ENCODE measurements at places on chromosomes 13 and 19.

- DNase-seq: no peak
Observed at GRCh38 chr19:11833541-11833940, 15.0 kb upstream of the ZNF439 start.

- DNase-seq: no peak
Observed at GRCh38 chr19:17981611-17982010, 14.7 kb downstream of the KCNN1 start.

DNA sequence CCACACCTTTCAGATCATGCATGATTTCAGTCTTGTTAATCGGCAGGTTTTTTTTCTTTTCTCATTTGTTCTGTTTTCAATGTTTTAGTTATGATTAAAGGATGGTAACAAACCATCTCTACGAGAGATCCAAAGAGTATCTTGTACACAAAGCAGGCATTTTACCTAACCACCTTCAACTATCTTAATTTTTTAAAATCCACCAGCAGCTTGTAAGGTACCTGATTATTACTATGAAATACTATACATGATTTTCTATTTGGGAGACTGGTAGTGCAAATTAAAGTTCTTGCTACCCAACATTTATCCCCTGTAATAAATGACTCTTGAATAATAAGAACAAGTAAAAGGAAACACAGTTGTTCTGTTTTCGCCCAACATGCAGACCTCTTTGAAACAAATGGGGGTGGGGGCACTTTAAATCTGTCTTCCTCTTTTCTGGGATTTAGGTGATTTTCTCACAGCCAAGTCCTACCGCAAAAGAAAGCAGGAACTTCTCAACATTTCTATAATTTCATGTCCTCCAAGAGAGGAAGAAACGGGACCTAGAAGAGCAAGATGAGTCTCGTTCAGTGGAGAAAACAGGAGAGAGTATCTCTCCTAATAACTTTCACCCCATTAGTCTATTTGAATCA, 3.6 kb downstream of the POU4F1 start:
- DNase-seq: no peak

DNA sequence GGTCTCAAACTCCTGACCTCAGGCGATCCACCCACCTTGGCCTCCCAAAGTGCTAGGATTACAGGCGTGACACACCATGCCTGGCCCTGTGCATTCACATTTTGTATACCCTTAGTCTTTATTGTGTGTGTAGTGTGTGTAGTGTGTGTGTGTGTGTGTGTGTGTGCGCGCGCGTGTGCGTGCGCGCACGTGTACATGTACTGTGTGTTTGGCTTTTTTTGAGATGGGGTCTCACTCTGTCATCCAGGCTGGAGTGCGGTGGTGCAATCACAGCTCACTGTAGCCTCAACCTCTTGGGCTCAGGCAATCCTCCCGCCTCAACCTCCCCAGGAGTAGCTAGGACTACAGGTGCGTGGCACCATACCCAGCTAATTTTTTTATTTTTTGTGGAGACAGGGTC, 22.1 kb downstream of the ITM2B start:
- DNase-seq: no peak

- no peak for DNase-seq
Observed at GRCh38 chr13:76738616-76739015, 147.6 kb downstream of the KCTD12 start.

GRCh38 chr19:42245231-42245630, 2.8 kb upstream of the GSK3A start:
- no peak for DNase-seq

GRCh38 chr13:49997955-49998354, 1.1 kb downstream of the TRIM13 start:
- DNase-seq: no peak

GRCh38 chr19:10222201-10222890, 8.8 kb downstream of the S1PR2 start:
- no peak for DNase-seq

DNA sequence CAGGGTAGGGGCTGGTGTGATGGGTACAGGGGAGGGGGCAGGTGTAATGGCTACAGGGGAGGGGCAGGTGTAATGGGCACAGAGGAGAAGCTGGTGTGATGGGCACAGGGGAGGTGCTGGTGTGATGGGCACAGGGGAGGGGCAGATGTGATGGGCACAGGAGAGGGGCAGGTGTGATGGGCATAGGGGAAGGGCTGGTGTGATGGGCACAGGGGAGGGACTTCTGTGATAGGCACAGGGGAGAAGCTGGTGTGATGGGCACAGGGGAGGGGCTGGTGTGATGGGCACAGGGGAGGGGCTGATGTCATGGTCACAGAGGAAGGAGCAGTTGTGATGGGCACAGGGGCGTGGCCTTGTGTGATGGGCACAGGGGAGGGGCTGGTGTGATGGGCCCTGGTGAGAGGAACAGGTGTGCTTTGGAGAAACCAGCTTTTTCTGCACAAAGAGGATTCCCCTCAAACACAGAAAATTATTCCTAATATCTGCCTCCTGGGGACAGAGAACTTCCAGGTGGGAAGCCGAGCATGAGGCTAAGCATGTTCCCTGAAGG, 38.6 kb upstream of the POP4 start:
- DNase-seq: no peak

DNA sequence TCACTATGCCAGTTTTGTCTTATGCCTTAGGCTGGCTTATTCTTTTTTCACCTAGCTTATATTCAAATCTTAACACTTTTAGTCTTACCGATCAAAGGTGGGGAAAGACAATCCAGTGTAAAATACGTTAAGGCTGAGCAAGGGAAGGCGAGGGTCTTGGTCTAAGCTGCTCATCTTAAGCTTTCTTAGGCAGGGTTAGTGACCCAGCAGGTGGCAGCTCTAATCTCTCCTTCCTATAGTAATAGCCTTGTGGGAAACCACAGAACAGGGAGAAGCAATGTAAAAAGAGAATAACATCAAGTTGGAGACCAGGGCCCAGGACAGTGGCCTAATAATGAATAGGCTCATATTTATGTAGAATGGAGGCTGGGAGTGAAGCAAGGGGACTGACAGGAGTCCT, 45.9 kb downstream of the COG3 start:
- DNase-seq: no peak

GRCh38 chr13:50126263-50126992, 111.2 kb downstream of the KCNRG start:
- no peak for DNase-seq

- peak; percentile 83 for DNase-seq
Observed at GRCh38 chr19:10416380-10417257, 3.7 kb upstream of the PDE4A start.

DNA sequence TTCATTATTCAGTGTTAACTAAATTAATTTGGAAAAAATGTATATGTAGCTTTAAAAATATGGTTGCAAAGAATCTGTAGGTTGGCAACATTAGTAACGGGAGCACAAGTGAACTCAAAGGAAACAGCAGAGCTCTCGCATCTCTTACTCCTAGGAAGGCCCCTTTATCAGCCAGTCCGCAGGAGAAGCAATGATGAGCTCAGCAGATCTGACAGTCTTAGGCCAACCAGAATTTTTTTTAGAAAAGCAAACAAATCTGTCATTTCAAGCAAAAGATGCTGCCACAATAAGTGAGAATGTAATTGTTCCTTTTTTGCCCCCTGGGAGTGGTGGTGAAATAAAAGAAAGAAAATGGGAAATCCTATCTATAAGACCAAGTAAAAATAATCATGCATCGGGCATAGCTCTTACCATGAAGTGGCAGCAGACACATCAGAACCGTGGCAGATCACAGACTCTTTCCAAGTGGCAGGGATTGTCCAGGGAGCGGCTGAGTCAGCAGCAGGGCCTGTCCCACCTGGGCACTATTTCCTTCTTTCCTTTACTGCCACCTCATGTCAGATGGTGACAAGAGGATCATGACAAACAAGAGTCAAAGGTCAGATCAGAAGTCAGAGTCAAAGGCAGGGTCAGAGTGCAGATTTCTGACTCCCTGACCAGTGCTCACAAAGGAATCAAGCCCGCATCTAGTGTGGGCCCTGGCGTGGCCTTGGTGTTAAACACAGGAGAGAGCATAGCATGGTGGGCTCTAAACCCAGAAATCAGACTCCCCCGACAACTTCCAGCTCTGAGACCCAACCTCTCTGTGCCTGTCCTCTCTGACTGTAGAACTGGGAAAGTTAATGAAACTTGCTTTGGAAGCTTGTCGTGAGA, 84.0 kb upstream of the MTIF3 start:
- no peak for DNase-seq

- no peak for DNase-seq
Observed at GRCh38 chr13:113413898-113414282, 39.4 kb downstream of the ADPRHL1 start.

- no peak for DNase-seq
Observed at GRCh38 chr13:37148501-37148900, 43.0 kb upstream of the CSNK1A1L start.

- no peak for DNase-seq
Observed at GRCh38 chr19:30161770-30162169, 210.4 kb upstream of the ZNF536 start.

DNA sequence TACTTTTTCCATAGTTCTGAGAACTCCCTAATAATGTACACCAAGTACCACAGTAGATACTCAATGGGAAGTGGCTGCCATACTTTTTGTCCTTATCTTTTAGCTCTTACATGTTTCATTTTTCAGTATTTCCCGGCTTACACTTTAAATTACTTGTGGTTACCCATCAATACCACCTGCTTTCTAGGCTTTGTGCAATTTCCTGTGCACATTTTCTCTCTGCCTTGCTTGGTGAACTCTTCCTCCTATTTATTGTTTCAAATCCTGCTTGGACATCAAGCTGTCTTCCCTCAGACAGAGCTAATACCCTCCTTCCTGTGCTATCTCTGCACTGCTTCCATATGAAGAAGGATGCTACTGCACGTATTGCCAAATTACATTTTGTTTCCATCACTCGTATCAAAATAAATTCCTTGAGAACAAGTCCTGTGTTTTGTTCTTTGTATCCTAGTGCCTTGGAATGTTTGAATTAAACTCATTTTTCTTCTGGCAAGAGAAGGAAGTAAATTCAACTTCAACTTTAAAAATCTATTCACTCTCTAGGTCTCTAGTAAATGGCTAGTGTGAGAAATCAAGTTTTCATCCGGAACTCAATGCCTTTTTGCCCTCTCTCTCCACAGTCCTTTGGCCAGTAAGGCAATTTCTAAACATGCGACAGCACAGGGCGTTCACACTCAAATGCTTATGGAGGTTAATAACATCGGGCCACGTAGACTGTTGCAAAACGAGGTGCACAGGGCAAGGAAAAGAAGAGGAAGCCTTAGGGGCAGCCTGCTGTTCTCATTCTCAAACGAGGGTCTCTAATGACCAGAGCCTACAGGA, 5.6 kb downstream of the ZAR1L start:
- no peak for DNase-seq

GRCh38 chr13:35979361-35979951, 151.7 kb downstream of the DCLK1 start:
- no peak for DNase-seq

DNA sequence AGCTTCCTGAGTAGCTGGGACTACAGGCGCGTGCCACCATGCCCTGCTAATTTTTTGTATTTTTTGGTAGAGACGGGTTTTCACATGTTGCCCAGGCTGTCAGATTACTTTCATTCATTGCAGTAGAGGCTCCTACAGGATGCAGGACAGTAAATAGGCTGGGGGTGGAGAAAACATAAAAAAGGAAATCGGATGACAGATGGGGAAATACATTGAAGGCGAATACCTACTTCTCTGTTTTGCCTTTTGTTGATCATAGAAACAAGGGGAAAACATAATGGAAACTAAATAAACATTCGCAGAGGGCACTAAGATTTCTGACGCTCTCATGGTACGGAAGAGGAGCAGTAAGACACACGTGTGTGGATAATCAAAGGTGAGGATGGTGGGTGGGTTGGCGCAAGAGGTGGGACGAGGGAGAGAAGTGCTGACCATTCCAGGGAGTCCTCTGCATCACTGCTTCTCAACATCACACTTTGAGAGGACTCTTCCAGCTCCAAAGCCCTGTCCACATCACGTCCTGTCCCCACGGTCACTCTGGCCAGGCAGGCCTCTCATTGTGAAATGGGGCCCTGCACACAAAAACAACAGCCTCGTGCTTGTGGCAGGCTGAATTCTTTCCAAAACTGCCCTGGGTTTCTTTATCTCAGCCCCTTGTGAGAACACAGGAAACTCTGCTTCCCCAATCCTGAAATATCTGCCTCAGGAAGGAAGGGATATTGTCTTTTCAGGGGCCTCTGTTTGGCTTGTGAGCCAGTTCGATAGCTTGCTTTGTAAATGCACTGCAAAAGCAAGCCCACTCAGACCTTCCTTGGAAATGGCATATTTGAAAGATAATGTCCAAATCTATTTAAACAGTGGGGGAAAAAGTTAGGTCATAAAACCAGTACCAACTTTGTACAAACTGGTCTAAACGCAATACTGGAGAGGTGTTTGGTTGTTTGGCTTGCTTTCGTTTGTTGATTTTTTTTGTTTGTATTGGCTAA, 188.5 kb downstream of the FOXO1 start:
- no peak for DNase-seq

GRCh38 chr19:14715841-14716240, 26.0 kb downstream of the ZNF333 start:
- no peak for DNase-seq

- no peak for DNase-seq
Observed at GRCh38 chr13:55573565-55573964, 1567.2 kb upstream of the PRR20A start.

DNA sequence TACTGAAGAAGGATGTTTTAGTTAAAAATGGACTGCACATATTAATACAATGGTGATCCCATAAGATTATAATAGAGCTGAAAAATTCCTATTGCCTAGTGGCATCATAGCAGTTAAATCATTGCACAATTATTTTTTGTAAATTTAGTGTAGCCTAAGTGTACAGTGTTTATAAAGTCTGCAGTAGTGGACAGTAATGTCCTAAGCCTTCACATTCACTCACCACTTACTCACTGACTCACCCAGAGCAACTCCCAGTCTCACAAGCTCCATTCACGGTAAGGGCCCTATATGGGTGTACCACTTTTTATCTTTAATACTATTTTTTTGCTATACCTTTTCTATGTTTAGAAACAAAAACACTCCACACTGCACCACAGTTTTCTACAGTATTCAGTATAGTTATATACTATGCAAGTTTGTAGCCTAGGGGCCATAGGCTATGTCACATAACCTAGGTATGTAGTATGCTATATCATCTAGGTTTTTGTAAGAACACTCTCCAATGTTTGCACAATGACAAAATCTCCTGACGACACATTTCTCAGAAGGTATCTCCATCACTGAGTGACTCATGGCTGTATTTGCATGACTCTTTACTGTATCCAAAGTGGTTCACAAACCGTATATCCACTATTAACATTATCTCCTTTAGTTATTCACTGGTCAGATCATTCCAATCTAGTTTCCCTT, 536.0 kb downstream of the KLF12 start:
- no peak for DNase-seq

DNA sequence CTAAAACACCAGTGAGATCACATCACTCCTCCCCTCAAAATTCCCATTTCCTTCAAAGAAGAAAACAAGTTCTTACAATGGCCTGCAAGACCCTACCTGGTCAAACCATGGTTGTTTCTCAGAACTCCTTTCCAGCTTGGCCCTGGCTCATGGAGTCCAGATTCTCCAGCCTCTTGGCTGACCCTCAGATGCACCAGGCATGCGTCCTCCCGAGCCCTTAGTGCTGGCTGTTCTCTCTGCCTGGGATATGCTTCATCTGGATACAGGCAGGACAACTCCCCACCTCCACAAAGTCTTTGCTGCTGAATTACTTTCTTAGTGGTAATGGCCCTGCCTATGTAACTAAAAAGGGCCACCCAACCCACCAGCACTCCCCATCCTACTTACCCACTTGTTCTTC, 94.3 kb downstream of the MBNL2 start:
- no peak for DNase-seq

GRCh38 chr13:29143847-29144246, 323.7 kb downstream of the MTUS2 start:
- no peak for DNase-seq
